ENCODE measurements at places on chromosomes 7 and 10. TPM values are rescaled to one million over a fixed set of nuclear protein-coding genes. Genes with fewer than 3 reads are reported as not detected.

GRCh38 chr7:93715234-93715633, 140.7 kb upstream of the CALCR start:
- peak; percentile 16 for DNase-seq

DNA sequence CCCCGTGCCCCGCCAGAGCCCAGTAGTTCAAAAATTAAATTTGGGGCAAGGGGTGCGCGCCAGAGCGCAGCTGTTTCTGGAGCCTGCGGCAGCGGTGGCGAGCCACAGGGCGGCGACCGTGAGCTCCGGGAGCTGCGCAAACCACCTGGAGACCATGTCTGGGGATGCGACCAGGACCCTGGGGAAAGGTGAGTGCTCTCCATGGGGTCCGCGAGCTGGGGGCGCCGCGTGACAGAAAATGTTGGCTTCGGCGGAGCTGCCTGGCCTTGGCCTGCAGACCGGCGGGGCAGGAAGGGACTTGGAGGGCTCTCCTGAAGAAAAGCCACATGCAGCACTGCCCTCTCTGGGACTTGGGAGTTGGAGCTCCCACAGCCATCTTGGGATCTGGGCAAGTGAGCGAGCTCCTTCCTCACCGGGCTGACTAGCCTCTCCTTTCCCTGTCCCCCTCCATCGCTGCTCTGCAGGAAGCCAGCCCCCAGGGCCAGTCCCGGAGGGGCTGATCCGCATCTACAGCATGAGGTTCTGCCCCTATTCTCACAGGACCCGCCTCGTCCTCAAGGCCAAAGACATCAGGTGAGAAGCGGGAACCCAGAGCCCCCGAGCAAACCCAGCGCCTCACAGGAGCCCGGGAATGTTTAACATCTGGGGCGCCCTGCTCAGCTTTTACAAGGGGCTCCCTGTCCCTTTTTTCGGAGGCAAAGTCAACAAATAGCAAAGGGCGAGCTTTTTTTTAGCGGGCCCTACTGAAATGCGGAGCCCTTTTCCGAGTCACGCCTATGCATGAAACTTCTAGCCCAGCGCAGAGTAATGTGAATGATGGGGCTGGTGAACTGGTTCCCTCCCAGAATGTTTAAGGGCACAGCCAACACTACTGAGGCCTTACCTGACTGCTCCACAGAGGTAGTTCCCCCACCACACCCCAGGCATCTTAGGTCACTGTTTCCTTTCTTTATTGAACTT, 6.1 kb downstream of the GSTO2 start:
- DNase-seq, result no peak

DNA sequence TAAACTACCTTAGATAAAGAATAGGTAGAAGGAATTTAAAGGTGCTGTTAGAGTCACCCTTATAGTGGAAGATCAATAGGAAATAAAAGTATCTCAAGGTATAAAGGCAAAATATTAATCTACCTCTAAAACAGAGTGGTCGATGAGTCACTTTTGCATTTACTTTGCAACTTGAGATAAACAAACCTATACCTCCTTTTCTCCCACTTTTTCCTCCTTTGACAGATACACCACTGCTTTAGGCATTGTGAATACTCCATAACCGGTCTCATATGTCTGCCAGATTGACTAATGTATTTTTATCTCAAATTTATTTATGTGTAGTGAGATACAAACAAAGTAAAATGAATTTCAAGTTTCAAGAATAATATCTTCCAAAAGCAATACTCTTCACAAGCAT, 193.5 kb downstream of the SKAP2 start:
- no peak for DNase-seq

DNA sequence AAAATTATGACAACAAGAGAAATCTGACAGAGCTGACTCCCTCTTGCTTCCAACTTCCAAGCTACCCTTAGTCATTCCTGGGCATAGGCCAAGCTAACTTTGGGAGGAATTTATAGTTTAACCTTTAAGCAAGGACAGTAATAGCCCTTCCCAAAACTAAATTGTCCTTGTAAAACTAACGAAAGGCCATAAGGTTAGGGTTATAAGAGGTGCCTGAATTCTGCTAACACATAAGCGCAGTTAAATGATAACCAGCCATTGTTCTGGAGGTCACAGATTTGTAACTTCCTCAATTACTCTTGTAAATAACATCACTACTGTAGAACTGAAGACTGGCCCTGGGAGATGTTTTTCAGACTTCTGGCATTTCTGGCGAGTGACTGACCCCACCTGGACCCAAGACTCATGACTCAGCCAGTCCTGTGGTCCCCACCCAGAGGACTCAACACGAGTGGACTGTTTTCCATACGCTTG, 481.2 kb downstream of the KCNMA1 start:
- no peak for DNase-seq

EPHA1 gene
- total RNA-seq, result not detected

SLC26A5 gene
- not detected for total RNA-seq

NUTM2D gene
- total RNA-seq, result 1.4 TPM
